CD4-positive, alpha-beta T cell treated with Interleukin-10 for 1 hour (primary cell): ENCODE measurements at places on chromosomes 5 and 9.

DNA sequence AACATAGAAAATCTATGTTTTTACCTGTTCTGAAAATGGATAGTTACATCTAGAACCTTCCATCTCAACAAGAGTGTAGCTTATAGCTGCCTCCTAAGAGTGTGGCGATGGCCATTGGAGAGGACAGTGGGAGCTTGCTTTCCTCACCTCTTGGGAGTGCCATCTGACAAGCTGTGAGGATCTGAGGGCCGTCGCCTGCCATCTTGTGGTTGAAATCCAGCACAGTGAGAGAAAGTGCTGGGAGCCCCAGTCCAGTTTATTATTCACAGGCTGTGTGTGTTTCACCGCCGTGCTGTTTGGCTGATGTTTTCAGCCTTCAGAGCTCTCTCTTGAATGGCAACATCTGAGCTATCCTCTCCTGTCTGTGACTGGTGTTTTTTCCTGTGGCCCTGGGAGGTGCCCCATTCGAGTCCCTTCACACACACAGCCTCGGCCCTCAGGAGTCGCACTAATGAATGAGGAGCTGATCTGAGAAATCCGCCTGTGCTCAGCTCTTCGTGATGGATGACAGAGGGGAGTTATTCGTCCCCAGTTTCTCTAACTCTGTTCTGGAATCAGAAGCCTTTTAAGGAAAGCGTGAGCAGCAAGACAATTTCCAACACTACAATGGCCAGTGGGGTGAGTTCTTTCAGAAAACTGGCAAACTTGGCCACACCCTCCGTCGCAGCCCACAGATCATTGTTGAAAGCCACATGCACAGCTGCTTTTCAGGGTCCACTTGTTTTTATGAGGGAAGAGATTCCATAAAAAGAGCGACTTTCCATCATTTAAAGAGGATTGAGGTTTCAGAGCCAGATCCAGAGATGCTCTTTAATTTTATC lies 170.3 kb downstream of the PDZD2 start:
- peak; percentile 18 for DNase-seq

GRCh38 chr9:16921855-16922254 lies 51.4 kb upstream of the BNC2 start:
- DNase-seq = no peak

- no peak for DNase-seq
Observed at GRCh38 chr5:109690242-109690974, 681 bp downstream of the MAN2A1 start.

- no peak for DNase-seq
Observed at GRCh38 chr5:150636391-150637244, 3.8 kb upstream of the SYNPO start.

DNA sequence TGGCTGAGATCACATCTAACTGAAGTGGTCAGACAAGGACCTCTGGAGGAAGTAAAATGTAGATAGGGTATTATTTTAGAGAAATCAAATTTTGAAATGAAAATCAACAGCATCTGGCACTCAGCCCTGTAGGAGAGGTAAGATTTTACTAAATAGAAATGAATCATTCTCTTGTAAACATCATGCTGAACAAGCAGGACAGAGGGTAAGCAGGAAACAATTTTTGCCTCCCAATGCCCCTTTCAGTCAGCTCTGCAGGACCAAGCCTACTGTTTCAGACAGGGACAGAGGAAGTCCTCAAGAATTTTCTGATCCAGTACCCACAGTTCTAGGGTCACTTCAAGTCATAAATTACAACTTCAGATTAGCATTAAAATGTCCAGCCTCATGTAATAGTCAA lies 190.1 kb downstream of the ESM1 start:
- DNase-seq = no peak

- no peak for DNase-seq
Observed at GRCh38 chr5:141668601-141669265, 13.3 kb downstream of the ARAP3 start.

- no peak for DNase-seq
Observed at GRCh38 chr9:109535365-109535764, 37.3 kb upstream of the PTPN3 start.

DNA sequence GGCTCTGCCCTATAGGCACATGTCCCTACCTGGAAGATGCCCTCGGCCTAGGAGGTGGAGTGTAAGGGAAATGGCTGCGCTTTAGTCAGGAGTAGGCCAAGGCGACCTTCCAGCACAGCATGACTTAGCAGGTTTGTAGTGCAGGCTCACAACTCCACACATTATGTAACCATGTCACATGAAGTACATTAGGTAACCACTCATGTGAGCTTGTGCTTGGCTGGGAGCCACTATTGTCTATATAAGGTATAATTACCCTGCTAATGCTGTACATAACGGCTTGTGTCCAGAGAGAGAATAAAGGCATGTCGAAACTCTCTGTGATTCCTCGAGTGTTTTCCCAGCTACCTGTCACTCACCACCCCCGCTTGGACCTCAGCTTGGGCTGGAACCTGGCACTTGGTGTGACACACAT lies 74.9 kb downstream of the CAMK4 start:
- no peak for DNase-seq

- DNase-seq = peak; percentile 27
Observed at GRCh38 chr5:110752953-110753352, 14.1 kb downstream of the SLC25A46 start.

- DNase-seq = no peak
Observed at GRCh38 chr5:133289686-133290367, 238.0 kb downstream of the HSPA4 start.

DNA sequence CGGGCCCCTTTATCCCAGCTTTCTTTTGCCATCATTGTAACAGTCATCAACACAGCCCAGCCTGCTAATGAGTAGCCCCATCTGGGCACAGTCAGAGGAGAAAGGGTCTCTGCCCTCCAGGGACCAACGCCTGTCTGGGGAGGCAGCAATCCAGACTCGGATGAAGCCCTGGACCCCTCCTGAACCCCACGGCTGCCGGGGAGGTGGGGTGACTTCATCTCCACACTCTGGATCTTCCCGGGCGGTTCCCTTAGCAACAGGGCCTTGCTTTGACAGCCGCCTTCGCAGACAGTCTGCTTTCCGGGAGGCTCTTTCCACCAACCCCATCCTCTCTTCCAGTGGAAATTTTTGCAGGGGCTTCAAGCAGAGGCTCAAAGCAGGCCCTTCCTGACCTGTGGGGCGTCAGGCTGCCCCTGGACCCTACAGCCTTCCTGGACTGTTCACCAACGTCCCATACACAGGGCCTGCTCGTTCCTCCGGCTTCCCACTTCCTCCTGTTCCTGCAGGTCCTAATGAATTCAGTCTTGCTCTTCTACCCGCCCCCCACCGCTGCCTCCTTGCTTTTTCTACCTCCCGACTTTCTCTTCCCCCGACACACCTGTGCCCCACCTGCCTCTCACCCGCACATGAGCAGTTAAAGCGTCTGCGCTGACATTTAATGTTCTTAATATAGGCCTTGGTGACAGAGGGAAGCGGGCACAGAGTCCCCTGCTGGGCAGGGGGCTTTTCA lies 161.7 kb upstream of the MVB12B start:
- DNase-seq = no peak

- peak; percentile 7 for DNase-seq
Observed at GRCh38 chr9:20043461-20043860, 254.6 kb upstream of the SLC24A2 start.

- DNase-seq = no peak
Observed at GRCh38 chr9:109894921-109895758, 115.1 kb downstream of the PALM2AKAP2 start.

GRCh38 chr9:121300283-121301119 lies 32.5 kb downstream of the GSN start:
- DNase-seq = no peak

GRCh38 chr9:128078504-128079434 lies 10.7 kb downstream of the SLC25A25 start:
- DNase-seq = no peak

DNA sequence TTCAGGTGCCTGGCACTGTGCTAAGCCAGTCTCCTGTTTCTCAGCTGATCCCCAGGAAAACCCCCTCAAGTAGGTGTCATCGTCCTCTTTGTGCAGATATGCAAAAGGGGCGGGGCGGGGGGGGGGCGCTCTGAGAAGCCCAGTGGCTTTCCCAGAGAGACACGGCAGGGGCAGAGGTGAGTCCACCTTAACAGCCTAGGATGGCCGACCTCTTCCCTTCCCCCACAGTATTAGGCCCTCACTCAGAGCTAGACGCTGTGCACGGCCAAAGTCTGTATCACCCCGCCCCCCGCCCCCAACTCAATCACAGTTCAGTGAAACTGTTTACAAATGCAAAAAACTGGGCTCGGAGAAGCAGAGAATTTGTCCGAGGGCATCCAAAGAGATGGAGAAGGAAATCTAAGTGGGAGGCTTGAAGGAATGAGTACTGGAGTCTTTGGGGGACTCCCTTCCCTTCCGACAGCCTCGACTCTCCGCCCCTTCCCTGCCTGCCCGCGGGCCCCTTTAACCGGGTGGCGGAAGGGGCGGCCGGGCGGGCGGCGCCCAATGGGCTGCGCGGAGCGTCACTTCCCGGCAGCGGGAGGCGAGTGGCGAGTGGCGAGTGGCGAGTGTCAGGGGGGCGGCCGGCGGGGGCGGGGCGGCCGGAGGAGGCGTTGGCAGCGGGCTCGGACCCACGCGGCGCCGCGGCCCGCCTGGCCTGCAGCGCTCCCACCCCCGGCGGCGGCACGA lies at the start of gene ERGIC1:
Gene ERGIC1 (plus strand): TSS at position 566 of the 729 bp plus-strand sequence. CDS start 163 bp downstream, at position 729.
- peak; percentile 83 for DNase-seq

GRCh38 chr5:51829230-51829629 lies 446.0 kb downstream of the ISL1 start:
- no peak for DNase-seq

GRCh38 chr9:137837345-137838278 lies 40.0 kb upstream of the CACNA1B start:
- no peak for DNase-seq

GRCh38 chr5:55234121-55234700 lies 803 bp upstream of the CCNO start:
- no peak for DNase-seq

DNA sequence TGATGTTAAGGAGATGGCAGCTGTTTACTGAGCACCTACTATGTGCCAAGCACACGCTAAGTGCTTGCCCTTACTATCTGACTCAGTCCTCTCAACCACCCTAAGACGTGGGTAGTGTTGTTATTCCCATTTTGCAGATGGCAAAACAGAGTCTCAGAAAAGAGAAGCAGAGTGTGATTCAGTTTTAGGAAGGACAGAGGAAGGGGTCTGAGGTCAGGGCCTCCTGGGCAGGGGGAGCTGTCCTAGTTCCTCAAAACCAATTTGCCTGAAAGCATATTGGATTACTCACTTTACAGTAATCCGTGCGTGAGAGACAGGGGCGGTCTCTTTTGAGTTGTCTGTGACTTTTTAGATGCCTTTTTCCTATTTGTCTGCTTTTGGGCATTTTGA lies 23.2 kb downstream of the DNM1 start:
- no peak for DNase-seq

DNA sequence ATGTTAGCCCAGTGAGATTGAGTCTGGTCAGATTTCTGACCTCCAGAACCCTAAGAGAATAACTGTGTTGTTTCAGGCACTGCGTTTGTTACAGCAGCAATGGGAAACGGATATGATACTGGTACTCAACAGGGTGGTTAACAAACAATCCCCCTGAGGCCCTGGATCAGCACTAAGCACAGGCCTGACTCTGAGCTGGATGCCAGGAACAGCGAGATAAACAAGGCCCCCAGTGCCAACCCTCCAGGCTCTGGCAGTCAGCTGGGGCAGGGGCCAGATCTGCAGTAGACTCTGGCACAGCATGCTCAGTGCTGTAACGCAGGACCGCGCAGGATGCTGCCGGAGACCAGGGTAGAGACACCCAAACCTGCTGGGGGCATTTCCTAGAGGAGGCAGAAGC lies 22.1 kb downstream of the CPLX2 start:
- DNase-seq = no peak
